IMR-90 (cell line): ENCODE measurements at places on chromosomes 2 and 18. TPM values are rescaled to one million over a fixed set of nuclear protein-coding genes. Genes with fewer than 3 reads are reported as not detected.
A peak's percentile ranks its signal among the peaks of the same experiment; 100 is the strongest.

DNA sequence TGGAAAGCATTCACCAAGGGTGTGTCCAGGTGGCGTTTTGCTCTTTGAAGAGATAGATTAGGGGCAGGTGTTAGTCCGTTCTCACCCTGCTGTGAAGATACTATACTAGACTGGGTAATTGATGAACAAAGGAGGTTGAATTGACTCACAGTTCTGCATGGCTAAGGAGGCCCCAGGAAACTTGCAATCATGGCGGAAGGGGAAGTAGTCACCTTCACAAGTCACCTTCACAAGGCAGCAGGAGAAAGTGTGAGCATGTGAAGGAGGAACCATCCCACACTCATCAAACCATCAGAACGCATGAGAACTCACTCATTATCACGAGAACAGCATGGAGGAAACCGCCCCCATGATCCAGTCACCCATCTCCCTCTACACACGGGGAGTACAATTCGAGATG is 135.7 kb upstream of the NFATC1 start:
- DNase-seq = no peak

- DNase-seq = no peak
Measured at GRCh38 chr2:178865999-178866398, 58.8 kb upstream of the TTN start.

GAL3ST2 gene
- polyA plus RNA-seq = 0.07 TPM in 1 of 2 replicates, not detected in the other

GRCh38 chr2:98702858-98703620 is 27.9 kb downstream of the MGAT4A start:
- no peak for DNase-seq

- DNase-seq = no peak
Measured at GRCh38 chr2:177053038-177053437, 159.6 kb upstream of the HNRNPA3 start.

DNA sequence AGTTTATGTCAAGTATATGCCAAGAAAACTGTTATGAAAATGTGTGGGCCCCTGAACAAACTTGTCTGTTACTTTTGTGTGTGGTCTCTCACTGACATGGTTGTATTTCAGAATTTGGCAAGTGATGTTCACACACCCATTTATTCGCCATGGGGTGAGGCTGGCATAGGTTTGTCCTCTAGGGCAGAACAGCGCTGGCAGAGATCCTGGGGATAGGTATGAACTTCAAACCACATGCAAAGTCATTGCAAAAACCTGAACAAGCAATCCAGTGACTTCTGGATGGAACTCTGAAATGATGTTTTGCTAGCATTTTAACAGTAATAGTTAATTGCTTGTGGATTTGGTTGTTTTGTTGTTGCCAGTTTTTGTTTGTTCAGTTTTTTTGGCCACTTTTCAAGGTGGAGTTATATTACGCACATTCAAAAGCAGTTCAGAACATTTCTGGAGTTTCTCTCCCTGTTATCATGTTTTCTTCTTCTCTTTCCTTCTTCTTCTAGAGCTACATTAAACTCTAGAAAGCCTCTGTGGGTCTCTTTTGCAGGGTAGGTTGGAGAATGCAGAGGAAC is 78.5 kb downstream of the MDH1 start:
- DNase-seq = no peak

SPATA3 gene
- not detected in 2 replicates for polyA plus RNA-seq

- no peak for DNase-seq
Measured at GRCh38 chr2:73886357-73886756, 6.5 kb upstream of the ACTG2 start.

- peak; percentile 10 for DNase-seq
Measured at GRCh38 chr2:185291035-185291647, 447.5 kb upstream of the FSIP2 start.

GRCh38 chr18:53070788-53071187 is 730.8 kb downstream of the DCC start:
- DNase-seq = no peak

DNA sequence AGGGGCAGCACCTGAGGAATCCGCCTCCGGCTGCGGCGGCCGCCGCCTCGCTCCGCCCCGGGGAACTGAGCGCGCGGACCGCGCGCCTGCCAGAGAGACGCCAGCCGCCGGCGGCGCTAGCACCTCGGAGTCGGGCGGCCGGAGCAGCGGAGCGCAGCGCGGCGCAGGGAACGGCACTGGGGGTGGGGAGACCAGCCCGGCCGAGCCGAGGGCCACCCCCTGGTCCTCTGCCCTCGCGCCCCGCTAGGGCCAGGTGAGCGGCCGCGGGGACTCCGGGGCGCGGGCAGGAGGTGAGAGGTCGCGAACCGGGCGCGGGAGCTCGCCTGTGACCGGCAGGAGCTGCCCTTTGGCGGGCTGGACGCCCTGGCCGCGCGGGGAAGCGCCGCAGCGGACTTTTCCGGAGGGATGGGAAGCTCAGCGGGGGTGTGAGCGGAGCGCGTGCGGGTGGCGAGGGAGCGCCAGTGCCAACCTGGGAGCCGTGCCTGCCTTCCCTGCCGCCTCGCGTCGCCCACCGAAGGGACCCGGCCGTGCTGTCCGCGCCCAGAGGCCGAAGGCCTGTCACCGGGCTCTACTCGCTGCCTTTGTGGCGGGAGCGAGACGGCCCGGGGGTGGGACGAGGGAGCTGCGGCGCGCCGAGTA is at the start of gene GREB1L:
TSS of gene GREB1L (plus strand) at position 92 of the 639 bp plus-strand sequence. CDS start 141,287 bp downstream, outside the sequence.
- DNase-seq = no peak

ADGRF3 gene
- polyA plus RNA-seq = 0.07 and 0.15 TPM in 2 replicates

DNA sequence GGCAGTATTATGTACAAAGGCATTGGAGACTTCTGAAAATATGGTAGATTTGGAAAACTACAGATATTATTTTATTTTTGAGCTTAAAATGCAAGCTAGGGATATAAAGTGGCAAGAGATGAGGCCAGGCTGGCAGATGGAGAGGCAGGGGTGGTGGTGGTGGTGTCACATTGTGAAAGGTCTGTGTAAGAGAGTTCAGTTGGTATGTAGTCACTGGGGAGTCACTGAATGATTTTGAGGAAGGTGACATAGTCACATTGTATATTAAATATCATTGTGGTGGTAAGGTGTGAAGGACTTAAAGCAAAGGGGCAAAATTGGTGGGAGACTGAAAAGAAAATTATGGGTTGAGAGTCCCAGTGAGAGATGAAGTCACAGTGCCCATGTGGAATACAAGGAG is 82.5 kb downstream of the DIS3L2 start:
- no peak for DNase-seq

DNA sequence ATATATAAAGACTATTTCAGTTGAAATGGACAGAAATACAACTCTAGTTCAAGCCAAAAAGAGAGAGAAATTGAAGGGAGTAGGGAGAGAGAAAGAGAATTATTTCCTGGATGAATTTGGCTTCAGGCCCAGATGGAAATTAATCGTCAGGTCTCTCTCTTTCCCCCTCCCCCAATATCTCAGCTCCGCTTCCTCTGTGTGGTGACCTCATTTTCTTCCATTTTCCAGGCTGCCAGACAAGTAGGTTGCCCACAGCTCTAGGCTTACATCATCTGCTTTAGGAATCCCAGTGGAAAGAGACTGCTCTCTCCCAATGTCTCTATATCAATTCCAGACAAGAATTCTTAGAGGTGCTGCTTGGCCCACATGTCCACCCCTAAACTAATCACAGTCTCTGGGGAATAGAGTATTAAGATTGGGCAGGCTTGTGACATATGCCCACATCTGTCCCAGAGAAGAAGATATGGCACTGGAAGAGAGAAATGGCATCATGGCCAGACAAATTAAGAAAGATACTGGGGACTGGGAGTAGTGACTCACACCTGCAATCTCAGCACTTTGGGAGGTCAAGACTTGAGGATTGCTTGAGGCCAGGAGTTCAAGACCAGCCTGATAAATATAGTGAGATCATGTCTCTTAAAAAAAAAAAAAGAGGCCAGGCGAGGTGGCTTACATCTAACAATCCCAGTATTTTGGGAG is 37.2 kb upstream of the CFAP36 start:
- DNase-seq = peak; percentile 45

GRCh38 chr2:65045651-65046050 is 10.6 kb upstream of the CEP68 start:
- peak; percentile 30 for DNase-seq

GULP1 gene
- 24.3 and 24.4 TPM in 2 replicates for polyA plus RNA-seq

- no peak for DNase-seq
Measured at GRCh38 chr2:218782528-218782844, 539 bp downstream of the CYP27A1 start.

- DNase-seq = no peak
Measured at GRCh38 chr2:110842048-110842447, 109.7 kb downstream of the ACOXL start.

GRCh38 chr2:200335657-200336056 is 29.2 kb downstream of the SPATS2L start:
- DNase-seq = no peak

DNA sequence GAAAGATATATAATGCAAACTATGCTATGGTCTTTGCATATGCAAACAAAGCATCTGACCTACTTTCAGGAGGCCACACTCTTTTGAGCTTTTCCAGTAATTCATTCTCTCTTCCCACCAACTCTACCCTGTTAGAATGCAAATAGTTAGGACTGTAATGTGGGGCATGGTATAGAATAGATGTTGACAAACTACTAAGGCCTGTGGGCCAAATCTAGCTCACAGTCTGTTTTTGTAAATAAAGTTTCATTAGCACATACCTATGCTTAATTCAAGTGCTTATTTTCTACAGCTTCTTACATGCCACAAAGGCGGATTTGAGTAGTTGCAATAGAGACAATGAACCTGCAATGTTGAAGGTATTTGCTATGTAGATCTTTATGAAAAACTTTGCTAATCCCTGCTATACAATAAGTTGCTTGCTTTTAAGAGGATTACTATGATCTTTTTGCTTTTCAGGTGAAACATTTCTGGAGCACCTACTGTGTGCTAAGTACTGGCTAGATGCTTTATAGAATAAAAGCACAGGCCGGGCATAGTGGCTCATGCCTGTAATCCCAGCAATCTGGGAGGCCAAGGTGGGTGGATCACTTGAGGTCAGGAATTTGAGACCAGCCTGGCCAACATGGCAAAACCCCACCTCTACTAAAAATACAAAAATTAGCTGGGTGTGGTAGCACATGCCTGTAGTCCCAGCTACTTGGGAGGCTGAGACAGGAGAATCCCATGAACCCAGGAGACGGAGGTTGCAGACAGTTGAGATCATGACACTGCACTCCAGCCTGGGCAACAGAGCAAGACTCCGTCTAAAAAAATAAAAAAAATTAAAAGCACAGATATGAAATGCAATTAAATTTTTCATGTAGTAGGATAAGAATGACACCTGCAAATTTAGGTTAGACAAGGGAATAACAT is 267.8 kb downstream of the DPP10 start:
- no peak for DNase-seq

DNA sequence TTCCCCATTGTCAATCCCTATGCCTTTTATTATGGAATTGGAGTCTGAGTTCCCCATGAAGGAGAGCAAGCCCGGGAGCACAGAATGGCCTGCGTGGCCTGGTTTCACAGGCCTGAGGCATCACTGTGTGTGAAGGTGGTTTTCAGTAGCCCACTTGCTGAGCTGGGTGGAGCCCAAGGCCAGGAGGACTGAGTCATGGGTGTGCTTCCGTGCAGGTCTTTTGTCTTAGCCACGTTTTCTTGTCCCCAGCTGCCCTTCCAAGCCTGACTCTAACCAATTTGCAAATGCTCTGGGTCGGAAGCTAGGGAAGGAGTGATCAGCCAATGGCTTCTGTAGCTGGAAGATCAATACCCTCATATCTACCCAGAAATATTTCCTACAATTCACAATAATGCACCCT is 119.2 kb downstream of the MAPK4 start:
- DNase-seq = no peak

- DNase-seq = no peak
Measured at GRCh38 chr2:147232225-147232669, 612.6 kb upstream of the ACVR2A start.

TRIB2 gene
- polyA plus RNA-seq = 10.7 and 12.0 TPM in 2 replicates

RAB10 gene
- 66.5 and 77.1 TPM in 2 replicates for polyA plus RNA-seq

DNA sequence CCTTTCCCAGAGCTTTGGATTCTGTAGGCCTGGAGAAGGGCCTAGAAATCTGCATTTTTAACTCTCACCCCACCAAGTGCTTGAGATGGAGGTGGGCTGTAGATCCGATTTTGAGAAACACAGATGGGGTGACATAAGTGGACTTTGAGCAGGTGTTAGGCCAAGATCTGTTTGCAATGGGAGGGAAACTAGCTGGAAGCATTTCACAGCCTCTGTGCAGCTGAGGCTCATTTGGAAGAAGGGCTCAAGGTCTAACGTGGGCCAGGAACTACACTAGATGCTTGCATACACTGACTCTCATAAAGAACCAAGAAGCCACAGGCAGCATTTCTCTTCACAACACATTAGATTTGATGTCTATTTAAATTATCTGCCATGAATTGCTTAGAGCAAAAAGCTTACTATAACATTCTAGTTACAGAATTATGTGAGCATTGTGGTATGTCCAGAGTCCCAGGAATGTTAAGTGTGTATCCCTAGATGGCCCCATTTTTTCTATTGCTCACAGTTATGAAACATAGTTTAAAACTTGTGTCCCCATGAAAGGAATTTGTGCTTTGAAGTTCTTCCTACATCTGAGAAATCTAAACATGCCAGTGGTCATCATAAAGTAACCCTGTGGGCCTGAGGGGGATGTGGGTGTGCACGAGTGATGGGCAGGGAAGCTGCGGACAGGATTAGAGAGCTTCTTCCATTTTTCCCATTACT is 77.2 kb downstream of the CD28 start:
- DNase-seq = peak; percentile 87

- peak; percentile 19 for DNase-seq
Measured at GRCh38 chr2:141496810-141497209, 634.0 kb downstream of the LRP1B start.

GRCh38 chr2:121241466-121241865 is 43.5 kb downstream of the TFCP2L1 start:
- no peak for DNase-seq

DNA sequence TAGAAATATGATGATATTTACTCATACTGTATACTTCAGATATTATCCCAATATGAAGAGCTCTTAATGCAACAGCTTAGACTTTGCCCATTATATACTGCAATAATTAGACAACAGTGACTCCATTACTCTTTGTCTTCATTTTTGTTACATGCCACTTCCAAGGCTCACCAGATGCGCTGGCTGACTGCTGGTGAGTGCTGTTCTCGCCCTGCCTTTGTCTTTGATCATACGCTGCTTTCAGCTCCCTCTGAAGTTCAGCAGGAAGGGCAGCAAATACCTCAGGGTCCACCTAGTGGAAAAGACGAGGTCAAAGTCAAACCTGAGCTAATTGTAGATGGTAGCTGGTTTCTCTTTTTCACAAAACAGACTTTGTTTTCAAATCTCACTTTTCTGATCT is 66.3 kb downstream of the EIF5B start:
- no peak for DNase-seq
